ENCODE measurements at places on chromosomes 4 and X.

DNA sequence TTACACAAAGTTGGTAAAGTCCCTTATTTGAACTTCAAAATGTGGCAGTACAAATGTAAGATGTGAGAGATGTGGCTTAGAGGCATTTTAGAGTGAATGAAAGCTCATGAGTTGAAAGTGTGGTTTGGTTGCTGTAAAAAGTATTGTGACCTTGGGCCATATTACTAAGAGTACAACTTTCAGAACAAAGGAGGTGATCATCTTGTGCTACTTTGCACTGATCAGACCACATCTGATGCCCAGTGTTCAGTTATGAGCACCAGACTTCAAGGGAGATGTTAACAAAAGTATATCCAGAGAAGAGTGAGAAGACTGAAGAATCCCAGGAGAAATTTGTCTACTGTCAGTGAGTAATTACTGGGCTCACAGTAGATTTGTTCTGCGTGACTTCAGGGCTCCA, 30.2 kb downstream of the NLGN3 start:
- DNase-seq, result no peak

- no peak for DNase-seq
These were observed 111.3 kb downstream of the CEP135 start for GRCh38 chr4:56060036-56060435.

- no peak for DNase-seq
These were observed 167.5 kb upstream of the DGKK start for GRCh38 chrX:50638123-50638522.

DNA sequence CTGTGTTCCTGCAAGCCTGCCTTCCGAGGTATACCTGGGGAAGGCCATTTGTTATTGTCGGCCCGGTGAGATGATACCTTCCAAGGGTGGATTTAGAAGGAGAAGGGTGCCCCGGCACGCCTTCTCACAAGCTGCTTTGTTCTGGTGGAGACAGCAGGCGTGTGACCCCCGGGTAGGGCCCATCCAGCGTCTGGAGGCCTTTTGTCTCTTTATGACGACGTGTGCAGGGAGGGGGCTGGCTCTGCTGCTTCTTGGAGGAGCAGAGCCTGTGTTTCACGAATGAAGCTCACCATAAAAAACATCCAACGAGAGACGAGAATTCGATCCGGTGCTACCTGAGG, 45.3 kb downstream of the SHOX start:
- DNase-seq, result no peak

DNA sequence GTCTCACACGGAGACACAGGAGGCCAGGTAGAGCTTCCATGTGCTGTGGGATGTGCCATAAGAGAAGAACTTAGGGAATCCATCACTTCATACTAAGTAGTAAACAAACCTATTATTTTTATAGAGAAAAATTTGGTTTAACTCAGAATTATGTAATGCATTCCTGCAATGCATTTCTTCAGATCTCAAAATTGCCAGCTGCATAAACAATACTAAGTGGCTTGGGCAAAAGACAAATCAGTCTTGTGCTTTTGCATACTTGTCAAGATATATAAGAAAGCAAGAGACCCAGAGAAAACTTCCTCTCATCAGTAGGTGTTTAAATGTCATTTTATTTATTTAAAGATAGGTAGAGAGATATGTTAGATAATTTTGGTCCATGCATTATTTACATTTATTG, 382.1 kb upstream of the CTSO start:
- no peak for DNase-seq

DNA sequence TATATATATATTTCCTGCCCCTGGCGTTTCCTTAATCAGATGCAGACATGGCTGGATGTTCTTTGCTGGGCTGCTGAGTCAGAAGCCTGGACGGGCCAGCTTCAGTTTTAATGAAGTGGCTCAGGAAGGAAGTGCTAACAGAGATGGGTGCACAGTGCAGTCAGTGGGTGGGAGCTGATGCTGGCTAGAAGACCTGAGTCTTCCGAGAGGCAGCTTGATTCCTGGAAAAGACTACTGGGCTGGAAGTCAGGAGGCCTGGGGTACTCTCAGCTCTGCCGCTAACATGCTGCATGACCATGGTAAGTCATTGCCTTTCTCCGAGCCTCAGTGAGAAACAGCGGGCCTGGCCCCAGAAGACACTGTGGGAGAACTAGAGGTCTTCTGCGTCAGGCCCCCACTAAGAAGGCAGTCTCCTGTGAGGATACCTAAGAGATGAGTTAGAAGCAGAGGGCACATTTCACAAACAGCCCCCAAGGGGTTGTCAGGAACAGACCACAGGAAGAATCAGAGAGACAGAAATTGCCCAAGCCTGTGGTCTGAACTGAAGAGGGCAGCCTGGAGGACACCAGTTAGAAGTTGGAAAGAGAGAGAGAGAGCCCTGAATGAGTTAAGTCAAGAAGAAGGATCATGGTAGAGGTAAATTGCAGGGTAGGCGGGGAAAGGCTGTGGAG, 8.3 kb upstream of the CD40LG start:
- DNase-seq, result no peak

DNA sequence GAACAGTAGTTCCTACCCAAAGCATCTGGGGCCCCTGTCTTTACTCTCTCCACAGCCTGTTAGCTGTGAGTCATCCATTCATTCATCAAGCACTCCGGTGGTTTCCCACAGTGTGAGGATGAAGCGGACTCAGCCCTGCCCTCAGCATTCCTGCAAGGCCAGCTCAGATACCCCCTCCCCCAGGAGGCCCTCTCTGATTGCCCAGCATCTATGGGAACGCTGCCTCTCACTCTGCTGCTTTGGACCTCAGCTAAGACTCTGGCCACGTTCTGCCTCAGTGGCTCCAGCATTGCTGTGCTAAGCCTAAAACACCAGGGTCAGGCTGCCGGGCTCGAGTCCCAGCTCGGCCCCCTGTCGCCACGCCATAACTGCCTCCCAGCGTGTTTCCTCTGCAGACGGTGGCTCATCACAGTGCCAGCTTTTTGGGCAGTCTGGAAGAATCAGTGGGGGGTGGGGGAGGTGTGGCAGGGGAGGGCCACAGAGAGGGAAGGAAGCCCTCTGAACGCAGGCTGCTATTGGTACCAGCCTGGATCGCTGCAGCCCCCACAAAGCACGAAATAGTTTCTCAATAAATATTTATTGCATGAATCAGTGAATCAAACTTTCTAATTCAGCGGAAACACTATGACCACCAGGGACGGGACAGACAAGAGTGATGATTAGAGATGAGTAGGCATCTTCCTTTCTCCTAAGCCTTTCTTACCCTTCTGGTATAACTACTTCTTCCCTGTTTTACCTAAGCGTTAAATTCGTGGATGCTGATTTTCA, 74.4 kb downstream of the SORCS2 start:
- no peak for DNase-seq

GRCh38 chrX:11421805-11422524, 128.8 kb downstream of the AMELX start:
- DNase-seq, result no peak

- no peak for DNase-seq
These were observed 411.0 kb upstream of the NDST3 start for GRCh38 chr4:117623326-117623725.

- no peak for DNase-seq
These were observed 151.5 kb downstream of the VEGFC start for GRCh38 chr4:176641237-176641636.

GRCh38 chr4:53130896-53131561, 234.8 kb downstream of the SCFD2 start:
- no peak for DNase-seq

GRCh38 chr4:123843137-123843536, 446.5 kb downstream of the SPRY1 start:
- DNase-seq, result no peak

DNA sequence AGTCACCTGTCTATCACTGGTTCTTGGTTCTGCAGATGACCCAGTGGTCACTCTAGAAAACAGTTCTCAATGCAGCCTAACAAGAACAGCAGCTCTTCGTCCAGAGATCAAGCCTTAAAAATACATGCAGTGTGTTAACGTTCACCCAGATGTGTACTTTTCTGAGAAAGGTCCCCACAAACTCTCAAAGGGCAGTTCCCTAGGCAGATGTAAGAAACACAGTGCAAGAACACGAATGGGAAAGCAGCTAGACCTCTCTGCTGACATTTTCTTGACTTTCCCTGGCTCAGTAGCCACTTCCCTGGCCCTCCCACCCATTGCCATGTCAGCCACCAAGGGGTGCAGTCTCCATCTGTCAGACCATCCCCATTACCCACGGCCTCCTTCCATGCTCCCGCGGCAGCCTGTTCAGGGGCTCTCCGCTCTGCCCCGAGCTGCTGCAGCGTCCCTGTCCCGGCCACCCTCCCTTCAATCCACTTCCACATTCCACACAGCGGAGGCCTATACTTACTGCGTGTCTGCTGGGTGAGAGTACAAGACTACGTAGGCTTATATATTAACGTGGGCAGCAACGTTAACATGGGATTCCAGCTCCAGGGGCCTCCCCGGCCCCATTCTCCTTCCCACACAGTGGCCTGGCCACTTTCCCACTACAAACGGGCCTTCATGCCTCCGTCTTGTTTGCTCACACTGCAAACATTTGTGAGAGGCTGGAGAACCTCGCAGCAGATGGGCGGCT, 34.3 kb downstream of the IRF2 start:
- DNase-seq, result no peak

DNA sequence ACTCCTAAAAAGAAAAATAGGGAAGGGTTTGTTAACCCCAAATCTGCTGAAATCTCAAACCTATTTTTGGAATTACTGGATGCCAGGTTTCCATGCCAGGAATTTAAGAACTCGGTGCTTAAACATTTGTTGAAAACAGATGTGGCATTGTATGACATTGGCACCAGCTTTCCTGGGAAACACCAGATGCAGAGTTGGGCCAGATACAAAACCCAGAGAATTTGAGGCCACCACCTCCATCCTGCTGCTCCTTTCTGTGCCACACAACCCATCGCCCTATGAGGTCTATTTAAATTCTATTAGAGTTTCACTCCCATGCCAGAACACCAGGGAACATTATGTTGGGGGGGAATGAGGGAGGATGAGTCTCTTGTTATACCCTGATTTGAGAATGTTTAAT, 71.7 kb downstream of the ARAP2 start:
- DNase-seq, result no peak

DNA sequence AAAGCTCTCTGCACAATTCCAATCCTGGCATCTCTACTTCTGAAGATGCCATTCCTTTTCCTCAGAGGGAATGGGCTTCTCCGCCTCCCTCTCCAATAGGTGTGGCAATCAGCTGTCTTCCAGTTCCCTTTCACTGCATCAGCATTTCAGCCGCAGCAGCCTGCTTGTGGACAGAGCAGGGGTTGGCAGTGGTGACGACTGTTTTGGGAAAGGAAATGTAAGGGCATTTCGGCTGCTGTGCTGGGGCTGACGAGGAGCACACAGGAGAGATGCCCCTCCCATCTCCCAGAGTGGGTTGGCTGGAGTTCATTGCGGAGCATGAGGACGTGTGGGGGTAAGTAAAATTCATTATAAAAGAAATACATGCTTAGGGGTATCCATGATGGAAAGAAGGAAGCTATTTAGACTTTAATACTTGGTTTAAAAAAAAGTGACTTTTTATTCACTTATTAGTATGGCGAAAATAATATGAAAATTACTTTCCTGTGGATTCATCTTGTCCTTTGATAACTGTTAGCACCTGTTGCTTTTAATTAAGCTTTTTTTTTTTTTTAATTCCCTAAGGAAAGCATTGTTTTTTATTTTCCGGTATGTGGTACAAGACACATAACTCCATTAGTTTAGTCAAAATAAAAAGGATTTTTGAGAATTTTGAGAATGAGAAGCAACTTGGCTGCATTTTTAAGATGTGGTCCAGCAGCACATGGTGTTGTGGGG, at the start of gene LIMCH1:
Gene LIMCH1, plus strand, starts transcription at position 141 of the 717 bp plus-strand sequence. CDS start 67,839 bp downstream, outside the sequence.
- DNase-seq, result no peak

GRCh38 chrX:147764868-147765267, 146.9 kb upstream of the FMR1 start:
- no peak for DNase-seq

DNA sequence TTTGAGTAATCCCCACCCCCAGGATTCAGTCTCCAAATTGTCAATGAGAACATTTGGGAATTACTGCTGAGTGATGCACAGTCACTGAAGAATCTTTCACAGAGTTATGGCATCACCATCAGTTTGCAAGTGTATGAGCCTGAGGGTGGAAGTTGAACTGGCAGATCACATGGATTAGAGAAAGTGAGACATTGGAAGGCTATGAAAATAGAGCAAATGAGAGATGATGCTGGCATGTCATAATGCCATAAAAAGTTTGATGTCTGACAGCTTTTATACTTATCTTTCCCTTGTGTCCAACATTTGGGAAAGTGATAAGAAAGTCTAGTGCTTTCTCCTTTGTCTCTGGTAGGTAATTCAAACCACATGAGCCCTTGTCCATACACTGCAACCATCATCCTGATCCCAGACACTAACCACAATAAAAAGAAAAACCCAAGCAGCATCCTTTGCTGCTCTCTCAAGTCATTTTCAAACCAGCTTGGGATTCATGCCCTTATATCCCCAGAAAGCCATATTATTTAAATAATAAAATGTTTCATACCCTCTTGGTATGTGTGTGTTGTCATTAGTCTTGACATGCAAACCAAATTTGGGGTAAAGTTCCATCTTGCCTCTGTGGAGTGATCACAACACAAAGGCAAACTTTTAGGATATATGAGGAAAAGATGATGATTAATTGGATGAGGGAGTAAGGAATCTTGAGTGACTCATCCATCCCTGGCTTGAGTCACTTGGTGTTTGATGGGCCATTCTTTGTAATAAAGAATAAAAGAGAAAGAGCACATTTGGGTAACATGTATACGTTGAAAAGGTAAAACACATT, 438.9 kb downstream of the GRXCR1 start:
- no peak for DNase-seq

DNA sequence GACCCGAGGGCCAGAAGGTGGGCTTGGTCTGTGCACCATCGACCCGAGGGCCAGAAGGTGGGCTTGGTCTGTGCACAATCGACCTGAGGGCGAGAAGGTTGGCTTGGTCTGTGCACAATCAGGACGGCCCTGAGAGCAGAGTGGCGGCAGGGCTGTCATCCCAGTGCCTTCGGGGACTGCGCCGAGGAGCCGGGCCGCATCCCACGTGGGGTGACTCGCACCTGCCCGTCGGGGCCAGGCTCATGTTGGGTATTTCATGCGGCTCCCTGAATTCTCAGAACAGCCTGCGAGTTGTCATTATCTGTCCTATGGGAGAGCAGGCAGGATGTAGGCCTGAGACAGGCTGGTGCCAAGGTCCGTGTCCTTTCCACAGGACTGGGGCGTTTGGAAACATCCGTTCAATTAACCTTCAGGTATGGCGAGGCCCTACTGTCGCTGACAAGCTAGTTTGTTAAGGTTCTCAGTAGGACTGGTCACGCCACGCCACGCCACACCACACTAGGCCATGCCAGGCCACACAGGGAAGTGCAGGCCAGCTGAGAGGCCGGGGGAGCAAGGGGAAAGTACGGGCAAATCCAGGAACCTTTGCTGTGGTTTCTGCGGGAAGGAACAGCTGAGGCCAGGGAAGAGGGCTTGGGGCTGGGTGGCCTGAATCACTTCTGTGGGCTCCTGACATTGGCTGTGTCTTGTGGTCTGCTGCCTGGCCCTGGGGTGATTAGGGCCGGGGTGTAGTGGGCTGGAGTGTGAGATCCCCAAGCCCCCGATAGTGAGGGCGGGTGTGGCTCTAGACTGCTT, 182.9 kb downstream of the AFAP1 start:
- no peak for DNase-seq

GRCh38 chrX:116277351-116278225, 107.0 kb downstream of the AGTR2 start:
- no peak for DNase-seq
